IgD-negative memory B cell (primary cell): ENCODE measurements at places on chromosomes 1 and 21. TPM values are rescaled to one million over a fixed set of nuclear protein-coding genes. Genes with fewer than 3 reads are reported as not detected.

Gene AMIGO1
- polyA plus RNA-seq = 0.88 TPM

Gene PRAMEF1
- polyA plus RNA-seq = not detected

Gene ATG4C
- 29.1 TPM for polyA plus RNA-seq

Gene ADARB1
- 4.5 TPM for polyA plus RNA-seq
